NCI-H526 treated with DMSO at 0.1 percent for 48 hours (cell line): ENCODE measurements at places on chromosomes 5 and 9.

GRCh38 chr5:36360307-36360706 lies 58.6 kb upstream of the RANBP3L start:
- no peak for DNase-seq

DNA sequence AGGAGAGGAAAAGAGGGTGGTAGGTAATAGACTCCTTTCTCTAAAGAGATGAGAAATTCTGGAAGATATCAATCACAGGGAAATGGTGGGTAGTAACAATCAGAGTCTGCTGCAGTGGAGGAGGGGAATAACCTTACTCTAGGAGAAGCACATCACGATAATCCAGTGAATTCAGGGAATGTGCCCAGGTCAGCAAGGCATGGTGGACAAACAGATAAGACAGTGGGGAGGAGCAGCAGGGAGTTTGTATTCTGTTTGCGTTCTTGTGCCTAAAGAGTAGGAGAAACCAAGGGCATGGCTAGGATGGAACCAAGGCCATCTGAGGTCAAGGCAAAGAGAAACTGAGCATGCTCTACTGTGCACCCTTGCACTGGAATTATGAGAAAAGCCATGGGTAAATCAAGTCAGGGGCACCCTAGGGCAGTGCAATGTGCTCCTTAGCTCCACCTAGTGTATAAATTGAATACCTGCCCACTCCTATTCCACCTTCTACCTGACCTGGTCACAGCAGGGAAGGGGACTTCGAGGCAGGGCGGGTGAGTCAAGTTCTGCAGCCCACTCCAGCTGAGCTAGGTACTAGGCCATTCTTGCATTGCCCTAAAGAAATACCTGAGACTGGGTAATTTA lies 31.6 kb downstream of the RETREG1 start:
- DNase-seq, result no peak

DNA sequence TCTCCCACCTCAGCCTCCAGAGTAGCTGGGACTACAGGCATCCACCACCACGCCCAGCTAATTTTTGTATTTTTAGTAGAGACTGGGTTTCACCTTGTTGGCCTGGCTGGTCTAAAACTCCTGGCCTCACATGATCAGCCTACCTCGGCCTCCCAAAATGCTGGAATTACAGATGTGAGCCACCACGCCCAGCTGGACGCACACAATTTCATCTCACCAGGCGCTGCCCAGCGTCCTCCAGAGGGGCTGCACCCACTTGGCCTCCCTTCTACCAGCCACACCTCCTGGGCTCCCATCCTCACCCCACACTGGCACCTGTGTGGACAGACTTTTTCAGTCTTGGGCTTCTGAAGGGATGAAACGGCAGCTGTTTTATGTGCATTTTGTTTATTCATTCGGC lies 3.8 kb upstream of the EXOC3 start:
- no peak for DNase-seq

DNA sequence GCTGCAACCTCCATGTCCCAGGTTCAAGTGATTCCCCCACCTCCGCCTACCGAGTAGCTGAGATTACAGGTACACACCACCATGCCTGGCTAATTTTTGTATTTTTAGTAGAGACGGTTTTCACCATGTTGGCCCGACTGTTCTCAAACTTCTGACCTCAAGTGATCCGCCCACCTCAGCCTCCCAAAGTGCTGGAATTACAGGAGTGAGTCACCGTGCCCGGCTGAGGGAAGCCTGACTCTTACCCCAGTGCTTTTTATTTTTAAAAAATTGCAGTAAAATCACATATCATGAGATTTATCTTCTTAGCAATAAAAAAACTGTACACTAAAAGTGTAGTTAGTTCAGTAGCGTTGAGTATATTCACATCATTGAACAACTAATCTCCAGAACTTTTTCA lies 105.3 kb downstream of the SLIT3 start:
- DNase-seq, result no peak

- no peak for DNase-seq
Observed at GRCh38 chr5:170348137-170348633, 41.0 kb downstream of the KCNMB1 start.

DNA sequence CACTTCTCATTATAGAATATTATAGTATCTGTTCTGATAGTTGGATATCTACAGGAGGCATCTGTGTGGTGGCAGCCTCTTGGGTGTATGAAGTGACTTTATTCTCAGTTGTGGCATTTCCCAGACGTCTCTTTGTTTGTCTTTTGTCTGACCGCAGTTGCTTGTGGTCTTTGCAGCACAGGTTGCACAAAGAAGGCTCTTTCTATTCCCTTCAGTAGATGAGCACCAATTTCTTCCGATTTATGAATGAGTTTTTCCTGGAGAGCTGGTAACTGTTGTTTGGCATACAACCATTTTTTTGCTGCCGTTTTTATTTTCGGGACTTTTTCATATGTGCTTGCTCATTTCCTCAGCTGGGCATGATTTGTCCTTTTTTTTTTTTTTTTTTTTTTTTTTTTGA lies 56.4 kb upstream of the MYO10 start:
- DNase-seq, result no peak

DNA sequence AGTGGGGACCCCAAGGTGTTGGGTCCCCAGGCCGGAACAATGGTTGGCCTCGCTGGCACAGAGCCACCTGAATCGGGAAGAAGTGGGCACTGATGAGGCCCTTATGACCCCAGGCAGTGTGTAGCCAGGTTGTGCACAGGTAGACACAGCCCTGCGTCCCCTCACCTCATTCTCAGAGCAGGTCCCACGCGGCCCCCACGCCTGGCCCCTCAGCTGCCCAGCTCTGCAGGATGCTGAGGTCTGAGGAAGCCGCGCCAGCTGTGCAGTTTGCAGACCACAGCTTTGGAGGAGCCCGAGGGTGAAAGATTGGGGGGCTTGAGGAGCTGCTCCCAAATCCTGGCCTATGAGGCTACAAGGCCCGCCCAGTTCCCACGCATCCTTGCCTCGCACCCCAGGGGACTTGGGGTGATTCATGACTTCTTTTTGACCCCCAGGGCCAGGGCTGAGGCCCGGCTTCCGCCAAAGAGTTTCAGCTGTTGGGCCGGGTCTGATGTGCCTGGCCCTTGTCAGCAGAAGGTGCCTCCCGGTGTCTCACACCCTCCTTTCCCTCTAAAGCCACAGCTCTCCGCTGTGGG lies 87.8 kb upstream of the PHYKPL start:
- no peak for DNase-seq

GRCh38 chr5:56375011-56375410 lies 141.9 kb upstream of the ANKRD55 start:
- no peak for DNase-seq

DNA sequence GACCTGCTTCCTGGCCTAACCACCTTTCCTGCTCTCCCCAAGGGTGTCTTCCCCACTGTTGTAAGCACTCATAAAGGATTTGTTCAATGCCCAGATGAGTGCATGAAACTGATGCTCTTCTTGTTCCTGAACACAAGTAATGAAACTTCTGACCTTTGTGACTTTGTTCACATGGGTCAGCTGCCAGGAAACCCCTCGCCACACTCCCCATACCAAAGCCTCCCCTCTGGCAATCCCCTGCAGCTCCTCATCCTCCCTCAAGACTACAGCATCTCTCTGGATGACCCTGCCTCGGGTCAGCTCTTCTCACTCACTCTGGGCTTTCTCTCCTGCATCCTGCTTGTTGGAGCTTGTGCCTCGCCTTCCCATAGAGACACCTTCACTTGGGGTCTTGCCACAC lies 72.2 kb upstream of the SPTLC1 start:
- DNase-seq, result no peak

- DNase-seq, result no peak
Observed at GRCh38 chr5:101917166-101917565, 378.9 kb downstream of the SLCO4C1 start.

DNA sequence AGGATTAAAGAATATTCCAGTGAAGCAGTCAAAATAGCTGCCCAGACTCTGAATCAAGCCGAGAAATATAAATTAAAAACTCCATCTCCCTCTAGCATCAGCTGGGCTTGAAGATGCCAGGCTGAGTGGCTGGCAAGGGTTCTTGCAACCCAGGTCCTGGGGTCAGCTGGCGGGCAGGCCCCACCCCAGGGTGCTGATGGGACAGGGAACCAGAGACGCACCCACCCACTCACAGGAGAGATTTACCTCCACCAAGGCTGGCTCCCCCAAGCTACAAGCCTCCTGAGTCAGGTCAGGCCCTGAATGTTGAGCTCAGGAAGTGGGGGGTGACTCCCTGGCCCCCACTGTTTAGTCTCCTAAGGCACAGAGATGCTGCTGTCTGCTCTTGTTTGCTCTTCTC lies 83.9 kb upstream of the HSPA9 start:
- no peak for DNase-seq

DNA sequence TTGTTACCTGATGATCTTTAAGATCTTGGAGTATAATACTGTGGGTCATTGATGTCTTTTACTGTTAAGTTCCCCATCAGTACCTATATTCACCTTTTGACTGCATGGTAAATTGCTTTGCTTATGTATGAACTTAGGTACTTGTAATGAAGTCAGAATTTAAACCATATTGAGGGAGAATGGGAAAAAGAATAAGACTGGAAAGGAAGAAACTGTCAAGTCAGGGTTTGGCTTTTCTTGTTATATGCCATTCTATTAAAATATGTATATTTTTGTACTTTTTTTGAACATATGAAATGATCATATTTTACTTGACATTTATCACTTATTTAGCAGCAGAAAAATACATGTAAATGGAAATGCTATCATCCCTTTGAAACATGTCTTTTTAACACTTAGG lies 58.6 kb downstream of the KIAA1958 start:
- DNase-seq, result no peak

- DNase-seq, result no peak
Observed at GRCh38 chr5:11143456-11144267, 382.6 kb upstream of the DAP start.

DNA sequence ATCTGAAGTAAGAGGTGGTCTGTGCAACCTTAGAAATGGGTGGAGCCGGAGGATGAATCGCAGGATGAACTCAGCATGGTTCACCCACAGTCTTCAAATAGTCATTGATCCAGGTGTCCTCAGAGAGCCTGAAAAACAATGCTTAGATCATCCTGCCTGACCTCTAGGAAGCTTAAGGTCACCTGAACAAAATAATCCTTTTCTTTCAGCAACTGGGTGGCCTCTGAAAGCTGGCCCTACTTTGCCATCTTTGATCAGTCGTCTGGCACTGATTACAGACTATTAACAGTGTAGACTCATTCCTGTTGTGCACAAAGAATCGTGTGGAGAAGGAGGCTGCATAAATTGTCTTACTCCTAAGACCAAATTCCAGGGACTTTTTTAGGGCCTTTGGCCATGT lies 50.7 kb downstream of the PIP5K1B start:
- no peak for DNase-seq

GRCh38 chr9:109934857-109935215 lies 154.8 kb downstream of the PALM2AKAP2 start:
- DNase-seq, result no peak

DNA sequence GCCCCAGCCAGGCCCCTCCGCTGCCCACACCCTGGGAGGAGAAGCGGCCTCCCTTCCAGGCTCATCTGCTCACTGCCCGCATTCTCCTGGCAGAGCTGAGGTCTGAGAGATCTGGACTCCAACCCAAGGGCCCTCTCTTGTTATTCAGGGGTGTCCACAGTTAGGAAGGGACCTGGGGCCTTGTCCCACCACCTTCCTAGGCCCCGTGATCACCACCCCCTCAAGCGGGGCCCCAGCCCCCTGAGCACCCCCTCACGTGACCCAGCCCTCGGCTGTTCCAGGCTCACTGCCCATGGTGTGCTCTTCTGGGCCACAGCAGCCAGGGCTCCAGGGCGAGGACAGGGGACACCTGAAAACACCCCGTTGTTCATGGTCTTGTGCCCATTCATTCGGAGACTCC lies 48.7 kb downstream of the NEURL1B start:
- DNase-seq, result no peak

DNA sequence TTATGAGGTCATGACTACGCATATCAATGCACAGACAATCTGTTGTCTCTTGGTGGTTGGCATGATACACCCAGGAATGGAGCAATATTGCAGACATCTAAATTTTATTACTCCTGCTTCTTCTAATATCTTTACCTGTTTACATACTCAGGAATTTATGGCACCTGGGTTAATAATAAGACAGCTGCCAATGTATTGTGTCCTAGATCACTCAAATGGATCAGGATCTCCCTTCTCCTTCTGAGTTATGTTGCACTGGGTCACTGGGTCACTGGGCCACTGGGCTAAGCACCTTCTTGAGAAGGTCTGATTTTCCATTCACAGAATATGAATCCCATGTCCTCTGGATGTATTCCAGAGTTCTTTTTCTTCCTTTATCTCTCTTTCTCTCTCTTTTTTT lies 41.8 kb downstream of the CCL28 start:
- DNase-seq, result no peak

DNA sequence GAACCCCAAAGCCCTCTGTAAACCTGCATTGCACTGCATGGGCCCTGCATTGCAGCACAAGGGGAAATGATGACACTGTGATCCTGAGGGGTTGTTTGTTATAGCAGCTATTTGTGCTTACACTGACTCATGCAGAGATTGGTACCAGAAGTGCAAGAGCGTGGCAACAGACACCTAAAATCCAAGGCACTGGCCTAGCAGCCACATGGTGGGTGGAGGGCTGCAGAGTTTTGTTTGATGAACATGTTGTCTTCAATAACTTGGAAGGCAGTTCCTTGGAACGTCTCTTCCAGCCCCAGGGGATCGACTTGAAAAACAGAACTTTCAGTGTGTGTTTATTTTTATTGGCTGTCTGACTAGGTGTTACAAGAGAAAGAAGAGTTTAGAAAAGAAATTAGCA lies 14.5 kb downstream of the FCN2 start:
- DNase-seq, result no peak

GRCh38 chr5:8600843-8601242 lies 731.9 kb downstream of the MTRR start:
- no peak for DNase-seq

DNA sequence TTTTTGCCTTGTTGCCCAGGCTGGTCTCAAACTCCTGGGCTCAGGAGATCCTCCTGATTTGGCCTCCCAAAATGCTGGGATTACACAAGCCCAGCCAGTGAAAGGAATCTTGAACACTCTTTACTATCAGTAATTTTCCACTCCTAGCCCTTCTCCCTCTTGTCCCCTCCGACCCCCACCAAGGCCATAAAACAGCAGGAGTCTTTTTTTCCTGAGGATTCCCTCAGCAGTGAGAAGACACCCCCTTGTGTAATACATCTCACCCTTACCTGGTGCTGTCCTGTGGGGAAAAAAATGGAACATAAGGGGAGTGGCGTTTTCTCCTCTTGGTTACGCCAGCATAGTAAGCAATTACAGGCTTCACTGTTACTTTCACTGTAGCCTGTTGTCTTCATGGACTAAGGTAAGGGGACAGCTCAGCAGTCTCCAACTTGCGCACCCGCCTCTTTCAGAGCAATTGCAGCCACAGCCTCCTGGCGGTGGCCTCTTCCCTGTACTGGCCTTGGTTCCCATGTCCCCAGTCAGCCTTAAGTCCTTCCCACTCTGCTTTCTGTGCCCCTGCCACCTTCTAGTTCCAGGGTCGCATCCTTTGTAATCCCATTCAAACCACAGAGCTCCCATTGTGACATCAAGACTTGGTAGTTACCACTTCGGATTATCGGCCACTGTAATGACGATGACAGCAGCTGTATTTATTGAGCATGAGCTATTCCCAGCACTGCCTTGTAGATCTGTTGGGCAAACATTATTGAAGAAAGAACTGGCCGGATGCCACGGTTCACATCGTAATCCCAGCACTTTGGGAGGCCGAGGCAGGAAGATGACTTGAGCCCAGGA lies 10.0 kb downstream of the NAIF1 start:
- DNase-seq, result no peak

GRCh38 chr5:141476132-141476911 lies 556 bp downstream of the PCDHGC3 start:
- peak; percentile 56 for DNase-seq

- DNase-seq, result no peak
Observed at GRCh38 chr9:96818533-96818932, 35.8 kb downstream of the ZNF782 start.
